Renal cortical epithelial cell (primary cell): ENCODE measurements at places on chromosomes 12 and 14.

GRCh38 chr12:118618695-118619094 lies 242.3 kb downstream of the SUDS3 start:
- no peak for DNase-seq

- DNase-seq: peak; percentile 97
Measured at GRCh38 chr14:92540472-92541048, 27.0 kb downstream of the RIN3 start.

DNA sequence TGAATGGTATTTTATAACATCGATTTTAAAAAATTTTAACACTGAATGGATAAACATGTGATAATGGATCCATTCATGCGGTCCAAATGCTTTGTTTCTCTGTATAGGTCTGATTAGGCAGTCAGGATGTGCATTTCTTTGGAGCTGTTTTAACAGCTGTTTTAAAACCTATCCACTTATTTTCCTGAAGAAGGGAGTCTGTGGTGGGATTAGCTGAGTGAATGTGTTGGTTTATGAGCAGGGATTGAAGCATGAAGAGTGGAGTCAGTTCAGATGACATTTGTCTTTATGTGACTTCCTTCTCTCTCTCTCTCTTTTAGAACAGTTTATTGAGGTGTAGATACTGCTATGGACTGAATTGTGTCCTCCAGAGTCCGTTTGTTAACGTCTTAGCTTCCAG lies 37.7 kb downstream of the GLT8D2 start:
- DNase-seq: no peak

DNA sequence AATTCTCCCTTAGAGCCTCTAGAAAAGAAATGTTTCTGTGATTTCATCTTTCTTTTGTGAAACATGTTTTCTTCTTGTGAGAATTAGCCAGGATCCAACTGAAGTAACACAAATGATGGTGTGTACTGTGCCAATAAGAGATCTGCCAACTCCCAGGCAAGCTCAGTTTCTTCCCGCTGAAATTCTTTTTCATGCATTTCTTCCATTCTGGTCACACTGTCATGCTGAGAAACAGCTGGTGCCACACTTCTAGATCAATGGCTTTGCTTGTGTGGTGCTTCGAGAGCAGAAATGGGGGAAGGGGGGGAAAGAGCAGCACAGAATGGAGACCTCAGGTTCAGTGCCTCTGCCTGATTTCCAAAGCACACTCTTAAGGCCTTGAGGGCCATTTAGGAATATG lies 41.4 kb upstream of the FGF6 start:
- DNase-seq: no peak

DNA sequence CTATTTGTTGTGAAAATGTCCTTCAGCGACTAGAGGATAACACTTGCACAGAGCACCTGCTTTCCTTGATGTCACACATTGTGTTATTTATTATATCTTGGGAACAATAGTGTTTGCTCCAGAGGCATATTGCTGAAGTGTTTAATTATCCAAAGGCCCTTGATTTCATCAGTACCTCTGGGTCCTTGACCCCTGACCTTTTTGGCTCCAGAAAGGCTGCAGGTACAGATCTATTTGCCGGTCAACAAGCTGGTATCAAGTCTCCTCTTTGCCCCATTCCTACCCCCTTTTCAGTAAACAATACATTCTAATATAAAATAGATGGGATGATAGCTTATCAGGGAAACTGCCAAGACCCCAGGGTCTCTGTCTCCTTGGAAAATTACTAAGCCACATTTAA lies 206.8 kb downstream of the DACT1 start:
- no peak for DNase-seq

GRCh38 chr14:74599946-74600345 lies 12.1 kb downstream of the LTBP2 start:
- no peak for DNase-seq

- DNase-seq: peak; percentile 77
Measured at GRCh38 chr14:22184157-22184829, 404.7 kb downstream of the DAD1 start.

- DNase-seq: no peak
Measured at GRCh38 chr14:93745603-93746273, 42.5 kb downstream of the PRIMA1 start.

DNA sequence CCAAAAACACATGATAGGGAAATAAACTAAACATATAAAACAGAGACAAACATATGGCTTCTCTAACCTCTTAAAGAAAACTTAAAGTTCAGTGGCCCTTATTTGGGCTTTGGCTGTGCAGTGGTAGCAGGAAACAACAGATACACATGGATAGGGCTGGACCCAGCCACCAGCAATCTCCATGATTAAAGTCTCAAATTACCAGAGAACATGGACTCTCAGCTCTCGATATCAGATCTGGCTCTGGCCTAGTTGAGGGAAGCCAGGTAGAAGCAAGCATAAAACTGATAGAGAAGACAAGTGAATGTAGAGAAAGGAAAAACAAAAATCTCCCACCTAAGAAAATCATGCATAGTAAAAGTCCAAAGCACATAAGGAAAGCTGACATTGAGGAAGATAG lies 164.8 kb downstream of the ITPR2 start:
- DNase-seq: no peak

DNA sequence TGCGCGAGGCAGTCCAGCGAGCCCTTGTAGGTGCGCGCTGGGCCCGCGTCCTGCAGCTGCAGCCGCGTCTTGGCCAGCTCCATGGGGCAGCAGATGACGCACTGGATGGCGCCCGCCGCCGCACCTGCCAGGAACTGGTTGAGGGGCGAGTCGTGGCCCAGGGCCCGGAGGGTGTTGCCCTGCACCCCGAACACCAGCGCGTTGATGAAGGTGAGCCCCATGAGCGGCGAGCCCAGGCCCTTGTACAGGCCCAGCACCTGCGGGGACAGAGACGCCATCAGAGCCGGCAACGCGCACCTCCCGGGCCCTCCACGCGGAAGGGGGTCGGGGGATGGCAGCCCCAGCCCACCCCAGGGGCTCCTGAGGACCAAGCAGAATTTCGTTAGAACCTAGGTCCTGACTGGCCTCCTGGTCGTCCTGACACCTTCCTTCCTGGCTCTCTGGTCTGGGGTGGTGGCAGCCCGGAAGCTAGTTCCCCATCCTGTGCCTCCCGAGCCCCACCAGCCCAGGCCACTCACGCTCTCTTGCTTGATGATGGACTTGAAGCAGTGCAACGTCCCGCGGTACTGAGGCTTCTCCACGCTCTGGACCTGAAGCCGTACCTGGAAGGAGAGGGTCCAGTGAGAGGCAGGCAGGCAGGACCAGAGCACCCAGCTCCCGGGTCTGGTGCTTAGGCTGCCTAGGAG lies 13.3 kb downstream of the SLC25A29 start:
- DNase-seq: no peak

DNA sequence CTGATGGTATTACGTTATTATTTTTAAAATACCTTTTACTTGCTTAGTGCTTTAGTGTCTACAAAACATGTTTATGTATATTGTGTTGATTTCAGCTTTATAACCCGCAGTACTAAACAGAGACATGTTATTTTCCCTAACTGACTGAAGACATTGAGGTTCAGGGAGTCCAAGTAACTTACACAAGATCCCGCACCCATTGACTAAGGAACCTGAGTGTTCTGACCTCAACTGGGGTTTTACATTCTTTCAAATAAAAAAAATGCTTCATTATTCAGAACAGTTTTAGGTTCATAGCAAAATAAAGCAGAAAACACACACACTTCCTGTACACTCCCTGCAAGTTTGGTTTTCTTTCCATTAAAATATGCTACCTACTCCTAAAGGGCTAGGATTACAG lies 60.4 kb upstream of the METAP2 start:
- DNase-seq: peak; percentile 18

GRCh38 chr14:105257464-105257863 lies 9.1 kb downstream of the BTBD6 start:
- no peak for DNase-seq

DNA sequence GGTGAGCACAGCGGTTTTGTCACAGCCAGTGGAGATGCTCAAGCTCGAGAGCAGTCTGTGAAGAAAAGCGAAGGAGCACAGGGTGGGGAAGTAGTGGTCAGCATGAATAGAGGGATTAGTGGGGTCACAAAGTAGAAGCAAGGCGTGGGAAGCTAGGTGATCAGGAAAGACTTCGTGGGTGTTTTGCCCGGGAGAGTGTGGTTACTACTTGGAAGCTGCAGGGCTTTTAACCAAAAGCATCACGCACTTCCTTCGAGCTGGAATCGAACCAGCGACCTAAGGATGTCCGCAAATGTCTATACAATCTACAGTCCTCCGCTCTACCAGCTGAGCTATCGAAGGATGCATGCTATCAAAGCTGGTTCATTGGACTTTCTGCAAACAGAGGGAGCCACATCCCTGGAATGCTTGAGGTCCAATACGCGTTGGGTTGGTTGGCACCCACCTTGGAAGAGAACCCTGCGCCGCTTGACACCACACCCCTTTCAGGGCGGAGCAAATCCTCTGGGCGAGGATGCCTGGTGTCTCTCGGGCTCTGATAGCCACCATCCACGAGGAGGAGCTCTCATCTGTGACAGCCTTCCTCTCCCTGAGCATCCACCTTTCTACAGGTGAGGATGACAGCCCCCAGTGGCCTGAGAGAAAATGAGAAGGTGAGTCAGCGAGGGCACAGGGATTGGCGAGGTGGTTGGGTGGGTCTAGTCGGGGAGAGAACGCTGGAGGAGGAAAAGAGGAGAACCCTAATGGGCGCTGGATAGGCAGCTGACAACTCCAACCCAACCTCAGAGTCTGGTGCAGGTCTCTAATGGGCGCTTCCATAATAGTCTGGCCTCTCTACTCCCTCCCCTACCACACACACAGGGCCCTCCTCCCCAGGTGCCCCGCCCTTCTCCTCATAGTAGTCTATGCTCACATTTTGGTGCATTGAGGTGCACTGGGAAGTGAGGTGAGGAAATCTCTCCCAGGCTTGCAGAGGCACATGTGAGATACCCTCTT lies 16.0 kb upstream of the OR6S1 start:
- DNase-seq: no peak

GRCh38 chr12:75208856-75209811 lies 505 bp downstream of the KCNC2 start:
- DNase-seq: peak; percentile 27

- DNase-seq: peak; percentile 19
Measured at GRCh38 chr14:98280436-98280835, 991.6 kb downstream of the BCL11B start.

DNA sequence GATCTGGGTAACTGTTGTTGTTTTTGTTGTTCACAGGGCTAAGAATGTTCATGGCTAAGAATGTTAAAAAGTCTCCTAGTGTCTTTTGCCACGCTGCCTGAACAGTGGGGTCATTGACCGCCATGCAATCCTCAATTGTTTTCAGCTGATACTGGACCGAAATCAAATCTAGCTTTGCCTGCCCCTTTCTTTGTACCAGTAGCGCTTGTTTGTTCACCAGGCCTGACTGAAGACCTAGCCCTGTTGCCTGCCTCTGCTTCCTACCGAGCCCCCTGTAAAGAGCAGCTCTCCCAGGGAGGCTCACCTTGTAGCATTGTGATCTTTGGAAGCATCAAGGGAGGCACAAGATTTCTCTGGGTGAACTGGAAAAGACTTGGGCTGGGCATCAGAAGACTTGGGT lies 6.7 kb downstream of the PSEN1 start:
- peak; percentile 40 for DNase-seq

DNA sequence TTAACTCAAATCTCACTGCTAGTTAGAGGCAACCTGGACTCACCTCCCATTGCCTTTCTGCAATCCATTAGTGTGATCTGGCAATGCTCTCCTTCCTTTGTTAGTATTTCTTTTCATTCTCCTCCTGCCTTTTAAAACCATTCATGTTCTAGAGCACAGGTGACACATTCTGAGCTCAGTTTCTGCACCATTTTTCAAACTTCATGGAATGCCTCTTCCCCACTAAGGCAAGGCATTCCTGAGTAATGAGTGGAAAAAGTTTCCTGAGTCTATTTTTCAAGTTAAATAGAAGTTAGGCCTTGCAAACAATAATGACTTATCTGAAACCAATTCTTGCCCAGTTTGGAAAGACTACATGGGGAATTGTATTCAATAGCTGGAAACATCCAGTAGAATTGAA lies 1001.8 kb downstream of the BCL11B start:
- DNase-seq: peak; percentile 81

DNA sequence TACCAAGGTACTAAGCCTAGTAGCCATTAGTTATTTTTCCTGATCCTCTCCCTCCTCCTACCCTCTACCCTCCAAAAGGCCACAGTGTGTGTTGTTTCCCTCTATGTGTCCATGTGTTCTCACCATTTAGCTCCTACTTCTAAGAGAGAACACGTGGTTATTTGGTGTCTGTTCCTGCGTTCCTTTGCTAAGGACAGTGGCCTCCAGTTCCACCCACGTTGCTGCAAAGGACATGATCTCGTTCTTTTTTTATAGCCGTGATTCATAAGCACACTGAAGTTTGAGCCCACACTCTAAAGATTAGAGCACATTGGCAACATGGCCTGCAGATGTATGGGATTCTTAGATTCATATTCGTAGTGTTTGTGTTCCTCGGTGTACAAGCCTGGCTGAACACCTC lies 8.1 kb upstream of the STX2 start:
- DNase-seq: no peak

DNA sequence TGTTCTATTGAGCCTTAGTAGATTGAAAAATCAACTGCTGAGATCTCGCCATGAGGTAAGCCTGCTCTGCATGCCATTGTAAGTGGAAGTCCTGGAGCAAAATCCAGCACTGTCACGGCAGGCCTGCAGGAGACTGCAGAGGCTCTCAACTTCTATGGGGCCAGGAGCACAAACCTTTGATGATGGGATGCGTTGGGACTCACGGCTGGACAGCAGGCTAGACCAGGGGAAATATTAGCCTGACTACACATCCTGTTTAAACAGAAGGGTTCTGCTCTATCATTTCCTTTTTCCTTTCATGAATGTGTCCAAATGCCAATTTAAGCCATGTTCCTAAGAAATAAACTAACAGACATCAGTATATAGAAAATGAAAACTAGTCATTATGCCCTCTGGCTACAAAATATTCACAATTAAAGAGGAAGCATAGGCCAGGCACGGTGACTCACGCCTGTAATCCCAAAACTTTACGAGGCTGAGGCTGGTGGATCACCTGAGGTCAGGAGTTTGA lies 33.9 kb upstream of the RASSF8 start:
- peak; percentile 24 for DNase-seq

GRCh38 chr12:118271770-118272417 lies 100.8 kb downstream of the TAOK3 start:
- peak; percentile 66 for DNase-seq

GRCh38 chr12:32917094-32917611 lies 20.6 kb upstream of the PKP2 start:
- DNase-seq: peak; percentile 36

- DNase-seq: no peak
Measured at GRCh38 chr14:67955261-67955660, 135.7 kb downstream of the RAD51B start.

DNA sequence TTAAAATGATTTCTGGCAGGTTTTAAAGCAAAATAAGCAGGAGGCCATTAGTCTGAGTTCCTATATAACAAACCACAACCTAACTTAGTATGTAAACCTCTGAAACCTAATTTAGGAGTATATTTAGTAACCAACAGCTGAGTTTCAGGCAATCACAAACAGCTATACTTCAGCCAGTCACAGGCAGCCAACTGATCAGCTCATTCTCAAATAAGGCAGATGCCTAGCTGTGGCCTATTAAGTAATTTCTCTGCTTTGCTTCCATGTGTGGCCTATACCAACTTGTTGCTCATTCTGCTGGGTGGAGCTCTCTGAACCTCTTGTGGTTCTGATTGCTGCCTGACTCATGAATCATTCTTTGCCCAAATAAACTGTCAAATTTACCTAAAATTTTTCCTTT lies 408.9 kb upstream of the FBXO33 start:
- DNase-seq: peak; percentile 37

- no peak for DNase-seq
Measured at GRCh38 chr12:56020423-56021184, at the start of gene IKZF4. TSS of gene IKZF4 (plus strand) at chr12:56021043. CDS start at chr12:56021494, 451 bp downstream.

GRCh38 chr12:106126441-106127337 lies 12.1 kb downstream of the NUAK1 start:
- DNase-seq: peak; percentile 86
